ENCODE measurements at places on chromosomes 7 and 10.

- no peak for DNase-seq
Observed at GRCh38 chr7:33950047-33950714, 44.8 kb downstream of the BMPER start.

- DNase-seq: no peak
Observed at GRCh38 chr7:111090846-111091245, at the start of gene LRRN3. LRRN3 (plus strand) TSS chr7:111091127; CDS start chr7:111122773, 31,646 bp downstream.

- no peak for DNase-seq
Observed at GRCh38 chr10:7657552-7657951, 9.2 kb downstream of the ITIH5 start.

DNA sequence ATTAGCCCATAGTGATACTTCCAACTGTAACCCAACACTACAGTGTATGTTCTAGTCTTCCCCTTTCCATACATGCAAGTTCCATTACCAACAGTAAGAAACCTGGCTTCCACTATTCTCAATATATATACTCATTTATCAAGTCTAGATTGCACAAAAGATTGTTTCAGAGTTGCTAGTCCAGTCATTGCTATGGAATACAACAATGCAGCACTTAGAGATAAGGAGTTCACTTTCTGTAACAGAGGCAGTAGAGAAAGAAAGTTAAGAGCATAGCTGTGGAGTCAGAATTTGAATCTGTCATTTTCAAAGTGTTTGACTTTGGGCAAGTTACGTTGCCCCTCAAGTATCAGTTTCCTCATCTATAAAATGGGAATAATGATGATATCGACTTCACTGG lies 90.1 kb downstream of the RTKN2 start:
- DNase-seq: no peak

GRCh38 chr7:113199841-113200240 lies 81.5 kb upstream of the SMIM30 start:
- DNase-seq: no peak

DNA sequence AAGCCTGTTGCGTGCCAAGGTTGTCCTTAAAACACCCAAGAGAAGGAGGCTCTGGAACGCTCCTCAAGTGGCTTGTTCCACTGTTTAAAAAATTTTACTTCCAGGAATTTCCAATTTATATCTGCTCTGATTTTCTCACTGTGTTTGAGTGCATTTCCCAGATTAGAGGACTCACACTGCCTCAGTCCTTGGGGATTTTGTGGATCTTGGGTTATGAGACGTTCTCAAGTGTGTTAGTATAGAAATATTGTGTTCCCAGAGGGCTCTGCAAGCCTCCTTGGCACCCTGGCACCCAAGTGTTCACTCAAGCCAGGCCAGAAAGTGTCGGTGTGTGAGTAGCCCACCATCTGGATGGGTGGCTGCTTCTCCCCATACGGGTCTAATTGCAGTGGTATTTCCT lies 192.2 kb downstream of the SNX10 start:
- DNase-seq: no peak

DNA sequence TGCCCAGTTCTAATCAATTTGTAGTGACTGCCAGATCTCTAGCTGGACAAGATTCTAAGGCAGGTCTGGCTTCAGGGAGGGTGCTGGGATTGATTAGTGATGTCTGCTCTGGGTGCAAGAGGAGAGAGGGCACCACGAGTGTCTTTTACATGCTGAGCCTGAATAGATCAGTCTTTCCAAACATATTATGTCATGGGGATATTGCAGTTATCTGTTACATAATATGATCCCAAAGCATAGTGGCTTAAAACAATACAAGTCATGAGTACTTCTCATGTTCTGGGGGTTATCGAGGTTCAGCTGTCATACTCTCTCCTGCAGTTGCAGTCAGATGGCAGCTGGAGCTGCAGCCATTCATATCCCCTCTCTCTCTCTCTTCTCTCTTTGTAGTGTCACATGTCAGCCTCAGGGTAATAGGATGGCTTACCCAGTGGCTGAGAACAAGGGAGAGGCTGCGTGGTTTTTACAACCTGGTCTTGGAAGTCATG lies 26.0 kb downstream of the SLC29A3 start:
- no peak for DNase-seq

GRCh38 chr7:12320241-12320986 lies 83.3 kb downstream of the VWDE start:
- DNase-seq: no peak

GRCh38 chr7:71842381-71842780 lies 569.8 kb downstream of the CALN1 start:
- DNase-seq: no peak

GRCh38 chr7:111475959-111476358 lies 86.3 kb downstream of the IMMP2L start:
- no peak for DNase-seq

DNA sequence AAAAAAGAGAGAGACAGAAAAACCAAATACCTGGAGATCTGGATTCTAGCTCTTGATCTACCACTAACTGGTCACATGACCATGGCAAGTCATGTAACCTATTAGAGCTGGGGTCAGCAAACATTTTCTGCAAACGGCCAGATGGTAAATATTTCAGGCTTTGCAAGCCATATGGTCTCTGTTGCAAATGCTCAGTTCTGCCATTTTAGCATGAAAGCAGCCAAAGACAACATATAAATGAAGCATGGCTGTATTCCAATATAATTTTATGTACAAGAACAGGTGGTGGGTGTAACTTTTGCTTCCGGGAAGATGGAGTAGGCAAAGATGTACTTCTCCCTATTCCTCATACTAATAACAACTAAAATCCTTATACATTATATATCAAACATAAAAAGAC lies 6.7 kb downstream of the FRA10AC1 start:
- DNase-seq: no peak

GRCh38 chr10:71995887-71996575 lies 31.8 kb downstream of the CHST3 start:
- DNase-seq: no peak

DNA sequence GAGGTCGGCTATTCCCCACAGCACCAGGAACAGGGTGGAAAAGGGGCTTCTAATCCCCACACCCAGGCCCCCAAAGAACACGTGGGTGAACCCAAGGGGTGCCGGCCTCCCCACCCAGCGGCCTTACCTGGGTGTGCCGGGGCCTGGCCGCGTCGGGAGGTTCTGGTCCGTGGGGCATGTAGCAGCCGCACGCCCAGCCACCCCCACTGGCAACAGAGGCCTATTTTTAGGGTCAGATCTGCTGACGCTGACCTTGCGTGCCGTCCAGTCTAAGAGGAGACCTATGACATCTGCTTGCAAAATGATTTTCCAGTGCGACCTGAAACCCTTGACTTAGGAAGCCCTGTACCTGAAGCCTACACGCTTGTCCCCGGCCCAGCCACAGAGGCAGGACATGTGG lies 38.0 kb upstream of the SAMD8 start:
- no peak for DNase-seq

DNA sequence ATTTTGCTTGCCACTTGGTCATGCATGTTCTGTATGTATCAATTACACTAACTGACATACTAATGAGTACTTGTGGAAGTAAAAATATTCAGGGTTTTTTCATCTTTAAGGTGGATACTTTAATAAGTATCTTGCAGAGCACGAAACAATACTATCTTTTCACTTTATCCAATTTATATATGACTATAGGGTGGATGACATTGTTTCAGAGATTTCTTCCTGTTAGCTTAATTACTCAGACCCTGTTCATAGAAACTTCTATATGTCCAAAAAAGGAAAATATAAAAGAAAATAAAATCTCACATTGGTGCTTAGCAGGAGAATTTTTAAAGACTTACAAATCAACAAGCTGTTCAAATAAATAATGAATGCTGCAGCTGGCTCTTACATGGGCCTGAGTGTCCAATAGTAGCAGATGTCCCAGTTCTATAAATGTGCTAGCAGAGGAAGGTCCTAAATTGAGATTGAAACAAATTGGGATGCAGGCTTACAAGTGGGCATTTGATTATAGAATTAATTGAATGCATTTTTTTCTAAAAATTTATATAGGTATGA lies 91.5 kb upstream of the THSD7A start:
- no peak for DNase-seq

DNA sequence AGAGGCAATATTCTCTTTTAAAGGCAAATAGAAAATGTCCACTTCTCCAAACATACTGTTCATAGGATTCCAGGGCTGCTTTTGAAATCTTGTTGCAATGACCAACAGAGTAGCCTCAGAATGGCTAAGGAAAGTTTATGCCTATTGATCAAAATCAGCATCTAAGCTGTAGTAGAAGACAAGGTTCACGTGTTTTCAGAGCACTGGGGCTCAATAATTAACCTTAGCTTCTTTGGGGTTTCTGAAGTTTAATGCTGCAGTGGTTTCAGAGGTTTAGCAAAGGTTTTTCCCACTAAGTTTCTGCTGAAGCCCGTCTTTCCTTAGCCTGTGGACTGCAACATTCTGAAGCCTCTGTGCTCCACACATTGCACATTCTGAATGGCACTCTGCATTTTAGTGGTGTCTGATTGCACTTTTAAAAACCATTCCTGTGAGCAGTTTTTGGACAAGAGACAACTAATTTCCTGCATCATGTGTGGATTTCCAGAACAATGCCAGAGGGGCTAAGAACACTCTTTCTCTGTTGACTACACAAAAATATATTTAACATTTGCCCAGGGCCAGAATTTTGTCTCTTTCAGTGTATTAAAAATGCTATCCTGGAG lies 342.5 kb downstream of the PTEN start:
- no peak for DNase-seq

GRCh38 chr10:53088961-53089360 lies 316.4 kb upstream of the MBL2 start:
- no peak for DNase-seq

DNA sequence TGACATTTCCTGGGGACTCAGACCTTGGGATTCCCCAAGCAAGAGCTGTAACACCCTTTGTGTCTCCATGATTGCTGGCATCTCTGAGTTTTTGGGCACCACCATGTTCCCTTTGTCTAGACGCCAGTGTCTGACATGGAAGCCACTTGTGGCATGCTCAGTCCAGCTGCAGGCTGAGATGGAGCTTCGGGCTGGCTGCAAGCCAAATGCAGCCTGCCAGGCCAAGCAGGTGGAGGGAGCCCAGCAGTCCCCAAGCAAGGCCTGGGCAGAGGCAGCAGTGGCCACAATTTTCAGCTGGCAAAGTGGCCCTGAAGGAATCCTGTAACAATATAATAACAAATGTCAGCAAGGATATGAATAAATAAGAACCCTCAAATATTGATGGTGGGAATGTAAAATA lies 86.2 kb upstream of the ABCB5 start:
- DNase-seq: no peak

DNA sequence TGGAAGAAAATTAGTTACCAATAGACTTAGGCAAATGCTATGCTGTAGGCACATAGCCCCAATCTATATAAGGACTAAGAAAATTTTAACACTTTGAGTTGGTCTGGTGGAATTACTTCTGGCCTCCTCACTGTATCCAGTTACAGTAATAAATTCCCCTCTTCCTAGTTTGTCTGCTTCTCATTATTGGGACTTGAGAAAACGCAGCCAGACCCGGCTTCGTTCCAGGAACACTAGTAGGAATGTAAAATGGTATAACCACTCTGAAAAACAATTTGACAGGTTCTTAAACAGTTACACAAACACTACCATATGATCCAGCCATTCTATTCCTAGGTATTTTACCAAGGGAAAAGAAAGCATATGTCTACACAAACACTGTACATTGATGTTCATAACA lies 150.2 kb downstream of the VPS50 start:
- no peak for DNase-seq

DNA sequence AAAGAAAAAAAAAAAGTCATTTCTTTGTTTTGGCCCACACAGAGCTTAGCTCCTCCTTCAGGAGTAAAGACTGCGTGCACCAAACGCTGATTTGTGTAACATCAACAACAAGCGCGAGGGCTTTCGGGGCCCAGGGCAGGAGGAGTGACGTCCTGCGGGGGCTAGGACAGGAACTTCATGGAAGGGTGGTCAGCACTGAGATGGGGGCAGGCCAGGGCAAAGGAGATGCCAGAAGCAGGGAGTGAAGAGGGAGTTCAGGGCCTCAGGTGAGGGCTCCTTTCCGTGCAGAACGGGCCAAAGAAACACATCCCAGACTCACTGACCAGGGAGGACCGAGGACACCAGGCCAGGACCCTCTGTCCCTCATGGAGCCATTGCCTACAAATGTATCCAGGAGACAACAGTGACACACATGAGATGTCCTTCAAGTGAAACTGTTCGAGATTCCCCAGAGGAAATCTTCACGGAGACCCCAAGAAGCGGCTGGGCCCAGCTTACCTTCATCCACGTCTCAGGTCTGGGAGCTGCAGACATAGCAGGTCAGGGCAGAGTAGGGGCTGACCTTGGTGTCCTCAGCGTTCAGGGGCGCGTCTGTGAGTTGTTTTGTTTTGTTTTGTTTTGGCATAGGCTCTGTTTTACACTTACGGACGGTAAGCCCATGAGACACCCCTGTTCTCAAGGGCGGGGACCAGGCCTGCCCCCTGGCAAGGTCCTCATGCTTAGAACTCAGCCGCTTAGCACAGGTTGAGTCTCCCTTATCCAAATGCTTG lies 30.4 kb upstream of the SHH start:
- no peak for DNase-seq

DNA sequence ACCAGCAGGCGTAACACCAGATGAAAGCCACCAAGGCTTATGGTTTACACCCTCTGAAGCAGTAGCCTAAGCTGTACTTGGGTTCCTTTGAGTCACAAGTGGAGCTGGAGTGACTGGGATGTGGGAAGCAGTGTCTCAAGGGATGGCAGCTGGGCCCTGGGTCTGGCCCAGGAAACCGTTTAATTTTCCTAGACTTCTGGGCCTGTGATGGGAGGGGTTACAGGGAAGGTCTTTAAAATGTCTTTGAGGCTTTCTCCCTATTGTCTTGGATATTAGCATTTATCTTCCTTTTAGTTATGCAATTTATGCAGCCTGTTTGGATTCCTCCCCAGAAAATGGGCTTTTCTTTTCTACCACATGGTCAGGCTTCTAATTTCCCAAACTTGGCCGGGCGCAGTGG lies 568.2 kb downstream of the ANKRD7 start:
- no peak for DNase-seq

DNA sequence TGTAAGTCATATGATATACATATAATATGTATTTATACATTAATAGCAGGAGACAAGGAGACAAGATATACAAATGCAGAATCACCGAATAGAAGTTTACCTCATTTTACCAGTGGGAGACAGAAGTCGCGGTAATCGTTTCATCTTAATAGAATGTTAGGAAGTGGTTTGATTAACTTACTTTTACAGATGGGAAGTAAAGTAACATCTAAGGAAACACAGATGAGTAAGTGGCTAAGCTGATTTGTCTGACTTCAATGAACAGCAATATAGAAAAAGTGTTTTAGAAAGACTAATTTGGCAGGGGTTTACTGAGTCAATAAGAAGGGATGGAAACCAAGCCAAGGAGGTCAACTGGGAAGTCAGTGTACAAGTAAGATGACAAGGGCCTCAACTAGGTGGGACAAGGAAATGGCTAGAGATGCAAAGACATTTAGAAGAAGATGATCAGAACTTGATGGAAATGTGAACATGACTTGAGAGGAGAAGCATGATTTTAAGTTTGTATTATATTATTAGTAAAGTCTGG lies 36.2 kb upstream of the FAM133B start:
- no peak for DNase-seq

DNA sequence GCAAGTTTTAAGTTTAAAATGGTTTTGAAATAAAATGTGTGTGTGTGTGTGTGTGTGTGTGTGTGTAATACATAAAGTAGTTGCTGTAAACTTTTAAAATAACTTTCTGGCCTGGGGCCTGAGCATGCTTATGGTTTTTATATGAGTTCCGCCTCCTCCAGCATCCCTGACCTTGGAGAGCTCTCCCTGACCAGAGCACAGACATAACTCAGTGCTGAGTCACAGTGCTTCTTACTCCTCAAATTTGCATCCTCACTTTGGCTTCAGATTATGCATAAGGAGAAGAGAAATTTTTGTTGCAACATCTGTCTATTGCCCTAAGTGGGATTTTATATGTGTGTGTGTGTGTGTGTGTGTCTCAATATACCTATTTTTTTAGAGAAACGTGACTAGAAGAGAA lies 200.8 kb downstream of the ELMO1 start:
- DNase-seq: no peak
